ENCODE measurements at places on chromosomes 4 and X. TPM values are rescaled to one million over a fixed set of nuclear protein-coding genes. Genes with fewer than 3 reads are reported as not detected.

DNA sequence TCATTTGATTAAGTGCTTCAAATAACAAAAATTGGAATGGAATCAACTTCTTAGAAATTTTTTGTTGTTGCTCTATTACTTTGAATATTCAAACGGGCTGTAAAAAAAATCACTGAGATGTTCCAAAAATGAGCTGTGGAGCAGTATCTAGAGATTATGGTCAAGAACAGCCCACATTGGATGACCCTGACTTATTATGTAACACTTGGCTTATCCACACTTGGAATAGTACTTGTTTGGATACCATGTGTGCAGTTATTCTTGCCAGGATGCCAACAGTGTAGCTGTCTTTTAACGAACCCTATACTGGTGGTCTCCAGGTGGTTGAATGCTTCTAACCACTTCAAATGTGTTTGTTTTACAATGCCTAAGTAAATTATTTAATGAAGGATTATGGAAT, 64.9 kb upstream of the CAMK2D start:
- DNase-seq: no peak

DNA sequence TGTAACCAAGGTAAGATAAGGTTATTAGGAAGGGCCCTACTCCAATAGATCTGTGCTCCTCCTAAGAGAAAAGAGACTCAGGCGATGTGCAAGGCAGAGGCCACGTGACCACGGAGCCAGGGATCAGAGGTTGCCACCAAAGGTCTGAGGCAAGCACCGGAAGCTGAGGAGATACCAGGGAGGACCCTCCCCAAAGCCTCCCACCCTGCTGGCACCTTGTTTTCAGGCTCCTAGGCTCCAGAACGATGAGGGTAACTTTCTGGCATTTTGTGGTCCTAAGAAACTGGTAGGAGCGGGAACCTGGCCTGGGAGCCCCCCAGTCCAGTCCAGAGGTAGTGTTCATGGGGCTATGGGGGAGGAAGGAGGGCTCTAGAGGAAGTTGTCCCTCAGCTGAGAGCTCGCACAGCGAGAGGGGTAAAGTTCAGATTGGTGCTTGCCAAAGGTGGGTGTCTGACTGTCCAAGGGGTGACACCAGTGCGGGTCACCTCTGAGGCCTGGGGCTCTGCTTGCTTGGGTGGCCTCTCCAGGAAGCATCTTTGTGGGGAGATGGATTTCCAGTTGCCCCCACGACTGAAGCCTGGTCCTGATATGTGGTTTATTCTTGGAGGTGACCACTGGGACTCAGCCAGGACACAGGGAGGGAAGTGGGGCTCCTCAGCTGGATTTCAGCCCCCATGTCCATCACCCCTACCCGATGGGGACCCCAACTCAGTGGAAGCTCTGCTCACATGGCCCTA, 7.5 kb upstream of the LETM1 start:
- no peak for DNase-seq

CTAG2 gene
- not detected for total RNA-seq

DNA sequence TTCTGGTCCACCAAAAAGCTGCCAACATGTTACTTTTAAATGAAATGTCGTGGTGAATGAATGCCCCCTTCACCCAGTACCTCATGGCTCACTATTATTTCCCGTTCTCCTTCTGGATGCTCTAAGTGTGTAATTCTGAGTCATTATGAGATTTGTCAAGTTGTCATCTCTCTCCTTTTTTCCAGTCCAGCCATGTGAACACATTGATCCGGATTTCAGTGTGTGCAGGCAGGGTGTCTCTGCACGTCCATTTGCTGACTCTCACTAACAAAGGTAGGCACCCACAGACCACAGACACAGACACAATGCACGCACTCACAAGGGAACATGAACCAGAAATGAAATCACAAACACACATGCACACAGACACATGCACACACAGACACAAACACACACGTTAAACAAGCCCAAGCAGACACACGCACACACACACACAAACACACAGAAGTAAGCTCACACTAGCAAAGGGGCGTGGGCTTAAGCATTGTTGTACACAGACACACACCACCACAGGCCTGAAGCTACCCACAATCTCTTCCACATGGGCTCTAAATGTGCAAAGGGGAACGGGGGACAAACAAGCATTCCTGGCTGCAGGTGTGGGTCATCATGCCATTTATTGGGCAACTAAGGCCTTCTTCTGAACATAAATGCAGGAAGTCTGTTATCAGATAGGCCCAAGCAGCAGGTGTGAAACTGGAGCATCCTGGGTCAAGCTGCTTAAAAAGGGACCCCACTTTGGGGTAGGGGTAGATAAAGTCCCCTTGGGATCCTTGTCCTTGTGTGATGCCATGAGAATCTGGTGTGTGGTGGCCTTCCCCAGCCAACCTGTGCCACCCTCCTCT, 58.1 kb downstream of the NBDY start:
- no peak for DNase-seq

ZCCHC12 gene
- total RNA-seq: not detected

DNA sequence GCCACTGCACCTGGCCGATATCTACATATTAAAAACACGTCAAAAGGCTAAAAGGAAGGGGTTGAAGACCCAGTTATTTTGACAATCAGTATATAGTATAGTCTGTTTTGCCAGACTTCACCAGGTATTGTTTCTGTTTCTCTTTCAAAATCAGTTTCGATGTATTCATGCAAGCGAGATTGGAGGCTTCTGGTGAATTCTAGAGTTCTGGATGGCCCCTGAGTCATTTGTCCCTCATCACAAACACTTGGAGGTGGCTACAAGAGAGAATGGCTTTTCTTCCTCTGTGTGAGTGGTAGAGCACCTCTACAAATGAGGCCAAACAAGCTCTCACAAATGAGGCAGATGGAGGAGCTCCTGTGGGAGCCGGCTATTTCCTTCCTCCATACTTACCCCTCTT, 68.6 kb upstream of the ADGRG2 start:
- no peak for DNase-seq

ING2 gene
- total RNA-seq: 22.8 TPM

USP26 gene
- total RNA-seq: not detected

- no peak for DNase-seq
Observed at GRCh38 chr4:85607624-85608023, 132.7 kb downstream of the ARHGAP24 start.

DNA sequence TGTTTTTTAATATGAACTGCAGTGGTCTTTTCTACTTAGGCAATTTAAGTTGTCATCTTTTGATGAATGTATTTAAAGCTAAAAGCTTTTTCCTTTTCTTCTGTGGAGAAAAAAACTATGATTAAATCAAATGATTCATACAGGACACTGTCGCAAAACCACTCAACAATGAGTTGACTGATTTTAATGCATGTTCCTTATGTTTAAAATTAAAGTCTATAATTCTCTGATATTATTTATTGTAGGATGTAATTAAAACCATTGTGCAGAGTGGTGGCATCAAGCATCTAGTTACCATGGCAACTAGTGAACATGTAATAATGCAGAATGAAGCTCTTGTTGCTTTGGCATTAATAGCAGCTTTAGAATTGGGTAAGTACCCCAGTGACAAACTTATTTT, 172.5 kb downstream of the RAP1GDS1 start:
- no peak for DNase-seq

DNA sequence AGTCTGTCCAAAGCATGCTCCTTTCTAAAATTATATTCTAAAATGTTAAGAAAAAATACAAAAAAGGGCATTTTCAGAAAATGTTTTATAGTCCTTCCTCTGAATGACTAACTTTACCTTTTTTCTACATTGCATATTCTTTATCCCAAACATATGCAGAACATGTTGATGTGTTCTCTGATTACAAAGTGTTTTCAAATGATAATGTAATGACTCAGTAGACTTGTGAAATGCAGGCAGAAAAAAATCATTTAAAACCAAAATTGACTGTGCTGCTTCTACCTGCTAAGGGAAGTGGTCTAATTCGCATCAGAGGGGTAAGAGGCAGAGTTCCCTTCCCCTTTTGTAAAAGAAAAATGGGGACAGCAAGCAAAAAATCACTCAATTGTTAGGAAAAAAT, 22.7 kb upstream of the YTHDC1 start:
- DNase-seq: no peak

DNA sequence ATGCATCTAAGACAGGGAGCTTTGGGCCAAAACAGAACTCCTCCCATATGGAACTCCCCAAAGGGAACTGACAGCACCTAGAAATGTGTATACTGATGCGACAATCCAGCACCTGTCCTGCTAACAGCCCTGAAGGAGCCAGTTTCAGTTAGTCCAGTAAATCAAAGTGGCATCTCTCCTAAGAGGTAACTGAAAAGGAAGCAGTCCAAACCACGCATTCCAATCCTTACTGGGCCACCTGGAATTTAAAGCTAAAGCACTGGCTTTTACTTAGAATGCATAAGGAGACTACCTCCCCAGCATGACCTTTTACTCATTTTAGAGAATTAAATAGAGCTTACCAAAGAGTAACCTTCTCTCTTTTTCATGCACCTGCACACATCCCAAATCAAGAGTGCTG, 586.8 kb upstream of the PITX2 start:
- no peak for DNase-seq

- no peak for DNase-seq
Observed at GRCh38 chr4:155974476-155974749, 20.7 kb upstream of the CTSO start.

GRCh38 chrX:133090236-133090809, 6.6 kb downstream of the USP26 start:
- DNase-seq: no peak

DNA sequence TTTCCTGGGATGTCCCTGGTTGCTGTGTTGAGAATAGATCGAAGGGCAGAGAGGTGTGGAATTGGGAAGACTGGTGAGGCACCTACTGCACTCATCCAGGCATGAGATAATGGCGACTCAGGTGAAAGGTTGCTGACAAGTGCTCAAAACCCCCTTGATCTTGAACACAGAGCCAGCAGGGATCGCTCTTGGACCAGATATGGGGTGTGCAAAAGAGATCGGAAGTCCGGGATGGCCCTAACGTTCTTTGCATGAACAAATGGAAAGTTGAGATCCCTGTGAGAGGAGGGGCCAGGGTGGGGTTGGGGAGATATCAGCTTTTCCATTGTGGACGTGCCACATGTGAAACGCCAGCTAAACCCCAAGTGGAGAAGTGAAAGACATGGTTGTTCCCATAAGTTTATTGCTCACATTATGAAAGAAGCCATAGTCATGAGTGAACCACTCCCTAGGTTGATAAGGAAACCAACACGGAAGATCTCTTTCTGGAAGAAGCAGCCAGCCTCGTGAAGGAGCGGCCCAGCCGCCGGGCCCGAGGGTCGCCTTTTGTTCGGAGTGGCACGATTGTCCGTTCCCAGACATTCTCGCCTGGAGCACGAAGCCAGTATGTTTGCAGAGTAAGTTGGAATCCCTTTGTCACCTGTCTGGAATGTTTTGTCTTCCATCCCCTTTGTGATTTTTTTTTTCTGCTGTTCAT, 22.6 kb upstream of the CLCN4 start:
- no peak for DNase-seq

RPGR gene
- not detected for total RNA-seq
